Endothelial cell of coronary artery (primary cell): ENCODE measurements at places on chromosomes 7 and 10. TPM values are rescaled to one million over a fixed set of nuclear protein-coding genes. Genes with fewer than 3 reads are reported as not detected.

ANKRD1 gene
- 667 and 960 TPM in 2 replicates for total RNA-seq

HEPACAM2 gene
- not detected in 2 replicates for total RNA-seq

WEE2 gene
- 0.09 TPM in 1 of 2 replicates, not detected in the other for total RNA-seq

FAM221A gene
- 3.4 and 5.0 TPM in 2 replicates for total RNA-seq

MIOS gene
- total RNA-seq, result 20.2 and 25.9 TPM in 2 replicates

CLCN1 gene
- total RNA-seq, result not detected in 2 replicates

SPDYE1 gene
- total RNA-seq, result not detected in 2 replicates

FRMD4A gene
- 78.3 and 90.2 TPM in 2 replicates for total RNA-seq
